ENCODE measurements at places on chromosomes 13 and 19. TPM values are rescaled to one million over a fixed set of nuclear protein-coding genes. Genes with fewer than 3 reads are reported as not detected.

The NRTN gene
- total RNA-seq: 6.7 TPM

The BRCA2 gene
- 0.55 TPM for total RNA-seq

The ZNF580 gene
- total RNA-seq: 24.0 TPM

The PET100 gene
- total RNA-seq: 25.0 TPM

The SERP2 gene
- total RNA-seq: 9.6 TPM

The DIAPH3 gene
- 1.1 TPM for total RNA-seq

The PRSS57 gene
- total RNA-seq: not detected

The GGN gene
- total RNA-seq: not detected

The LILRA1 gene
- 0.71 TPM for total RNA-seq

The SPRED3 gene
- 0.36 TPM for total RNA-seq

DNA sequence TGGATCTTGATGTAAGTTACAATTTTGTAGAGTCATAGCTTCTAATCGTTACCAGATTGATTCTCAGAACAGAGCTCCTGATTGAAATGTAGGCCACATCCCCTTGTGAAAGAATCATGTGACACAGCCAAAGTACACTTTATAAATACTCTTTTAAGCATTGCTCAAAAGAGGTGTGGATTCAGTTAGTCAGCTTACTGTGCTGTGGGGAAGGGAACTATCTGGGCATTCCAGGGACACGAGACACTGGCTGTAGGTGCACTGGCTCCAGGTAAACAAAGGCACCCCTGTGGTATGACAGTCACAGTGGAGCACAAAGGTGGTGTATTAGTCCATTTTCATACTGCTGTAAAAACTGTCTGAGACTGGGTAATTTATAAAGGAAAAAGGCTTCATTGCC, 222.8 kb downstream of the LIG4 start:
- no peak for DNase-seq
- no peaks in the 10 kb centered on the region for H3K27me3 ChIP-seq
- H3K4me3 ChIP-seq: no peak overlapping the region

DNA sequence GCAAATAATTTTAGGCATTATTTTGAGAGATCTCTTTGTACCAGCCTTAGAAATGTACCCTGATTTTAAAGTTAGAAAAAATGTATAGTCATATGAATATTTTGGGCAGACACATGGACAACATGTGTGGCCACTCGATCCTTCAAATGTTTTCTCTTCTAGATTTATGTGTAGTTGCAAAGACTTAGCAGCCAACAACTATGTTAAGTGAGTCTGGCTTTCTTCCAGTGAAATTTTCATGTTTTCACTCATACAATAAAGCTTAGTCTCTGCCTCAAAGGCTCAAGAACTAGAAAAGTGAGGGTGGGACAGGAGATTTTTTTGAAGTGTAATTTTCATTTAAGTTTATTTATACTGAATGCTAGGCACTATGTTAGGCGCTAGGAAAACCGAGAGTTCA, 207.7 kb upstream of the DACH1 start:
- no peak for DNase-seq
- H3K4me3 ChIP-seq: no peak overlapping the region
- H3K27me3 ChIP-seq: no peaks in the 10 kb centered on the region
- no peaks in the 10 kb centered on the region for H3K4me1 ChIP-seq

GRCh38 chr19:1082165-1082927, 12.8 kb downstream of the POLR2E start:
- peak overlapping the region; percentile 21 for H3K4me3 ChIP-seq
- H3K27ac ChIP-seq: no peak overlapping the region
- no peak for DNase-seq
- H3K4me1 ChIP-seq: peaks cover 5% of the 10 kb centered on the region
- H3K36me3 ChIP-seq: no peaks in the 10 kb centered on the region
- H3K27me3 ChIP-seq: peaks cover 15% of the 10 kb centered on the region

DNA sequence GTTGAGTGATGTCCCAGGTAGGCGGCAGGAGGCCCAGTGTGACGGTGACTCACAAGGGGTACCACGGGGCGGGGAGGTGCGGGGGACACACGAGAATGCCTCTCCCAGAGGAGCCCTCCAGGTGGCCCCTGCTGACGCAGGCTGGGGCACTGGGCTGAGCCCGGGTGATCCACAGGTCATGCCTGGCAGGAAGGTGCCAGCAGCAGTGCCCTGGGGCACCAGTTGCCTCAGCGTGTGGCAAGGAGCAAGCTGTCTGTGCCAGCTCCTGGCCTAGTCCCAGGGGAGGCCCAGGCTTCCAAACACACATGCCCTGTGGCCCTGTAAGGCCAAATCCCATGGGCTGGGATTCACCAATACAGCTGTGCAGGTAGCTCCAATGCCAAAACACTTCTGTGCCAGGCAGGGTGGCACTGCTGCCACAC, 28.0 kb downstream of the AKT2 start:
- no peak overlapping the region for H3K4me3 ChIP-seq
- no peak overlapping the region for H3K27ac ChIP-seq
- DNase-seq: no peak
- H3K36me3 ChIP-seq: peaks cover 49% of the 10 kb centered on the region
- H3K4me1 ChIP-seq: peaks cover 5% of the 10 kb centered on the region

DNA sequence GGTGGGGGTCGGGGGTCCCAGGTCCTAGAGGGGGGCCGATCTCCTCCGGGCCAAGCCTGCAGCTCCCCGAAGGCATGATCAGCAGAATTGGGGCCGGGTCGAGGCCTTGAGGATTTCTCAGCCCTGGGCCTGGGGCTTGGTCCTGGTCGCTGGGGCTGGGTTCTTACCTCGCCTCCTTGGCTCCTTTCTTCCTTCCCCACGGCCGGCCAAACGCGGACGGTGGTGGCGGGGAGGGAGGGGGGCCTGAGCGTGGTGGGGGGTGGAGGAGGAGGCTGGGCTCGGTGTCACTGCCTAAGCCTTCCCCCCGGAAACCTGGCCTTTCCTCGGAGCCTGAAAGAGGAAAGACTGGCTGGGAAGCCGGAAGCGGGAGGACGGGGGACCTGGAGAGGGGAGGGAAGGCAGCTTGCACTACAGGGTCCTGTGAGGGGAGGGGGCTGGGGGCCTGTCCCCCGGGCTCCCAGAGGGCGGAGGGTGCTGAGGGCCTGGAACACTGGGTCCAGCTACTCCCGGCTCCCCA, at the start of gene ZNF579:
ZNF579 (minus strand) TSS at position 221 of the 517 bp plus-strand sequence. CDS start 1,209 bp downstream, outside the sequence.
- H3K27ac ChIP-seq: peak within 1 kb of the TSS; percentile 86
- peak within 1 kb of the TSS; percentile 71 for H3K4me3 ChIP-seq
- no peaks in the 10 kb centered on the region for H3K27me3 ChIP-seq
- H3K36me3 ChIP-seq: peaks cover 19% of the 10 kb centered on the region
- peak; percentile 93 for DNase-seq

DNA sequence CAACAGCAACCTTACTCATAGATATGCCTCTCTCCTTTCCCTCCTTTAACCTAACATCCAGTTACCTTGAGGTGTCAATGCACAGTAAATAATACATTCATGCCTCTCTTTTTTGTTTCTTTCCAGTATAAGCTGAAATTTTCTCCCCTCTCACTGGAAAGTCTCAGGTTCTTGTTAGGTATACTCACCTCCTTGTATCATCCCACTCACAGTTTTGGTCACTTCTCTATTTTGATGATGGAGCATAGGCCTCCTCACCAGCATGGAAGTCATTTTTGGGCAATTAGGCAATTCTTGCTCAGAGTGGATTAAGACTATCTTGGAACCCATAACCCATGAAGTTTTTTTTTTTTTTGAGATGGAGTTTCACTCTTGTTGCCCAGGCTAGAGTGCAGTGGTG, 5.7 kb upstream of the LGALS14 start:
- H3K36me3 ChIP-seq: no peaks in the 10 kb centered on the region
- no peak for DNase-seq
- peaks cover 10% of the 10 kb centered on the region for H3K27me3 ChIP-seq
- no peak overlapping the region for H3K4me3 ChIP-seq
- H3K4me1 ChIP-seq: no peaks in the 10 kb centered on the region
- H3K27ac ChIP-seq: no peak overlapping the region

DNA sequence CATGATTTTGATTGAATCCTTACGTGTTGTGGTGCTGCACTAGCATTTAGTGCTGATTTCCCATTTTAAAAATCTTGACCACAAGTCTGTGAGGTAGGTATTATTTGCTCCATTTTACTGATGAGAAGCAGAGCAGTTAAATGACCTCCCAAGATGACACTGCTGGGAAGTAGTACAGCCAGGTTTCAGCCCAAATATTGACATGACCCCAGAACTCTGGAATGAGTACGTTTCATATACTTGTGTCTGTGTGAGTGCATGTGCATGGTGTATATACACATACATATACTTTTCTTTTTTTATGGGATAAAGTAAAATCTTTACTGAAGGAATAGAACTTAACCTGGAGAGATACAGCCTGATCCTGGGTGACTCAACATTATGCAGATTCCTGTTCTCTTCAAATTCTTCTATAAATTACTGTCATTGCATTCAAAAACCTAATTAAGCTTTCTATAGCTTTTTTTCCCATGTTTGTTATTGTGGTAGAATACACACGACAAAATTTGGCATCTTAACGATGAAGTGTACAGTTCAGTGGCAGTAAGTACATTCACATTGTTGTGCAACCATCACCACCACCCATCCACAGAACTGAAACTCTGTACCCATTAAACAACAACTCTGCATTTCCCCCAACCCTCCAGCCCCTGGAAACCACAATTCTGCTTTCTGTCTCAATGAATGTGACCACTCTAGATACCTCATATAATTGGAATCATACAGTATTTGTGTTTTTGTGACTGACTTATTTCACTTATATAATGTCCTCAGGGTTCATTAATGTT, 311.9 kb downstream of the MTUS2 start:
- no peaks in the 10 kb centered on the region for H3K27me3 ChIP-seq
- no peaks in the 10 kb centered on the region for H3K4me1 ChIP-seq
- no peaks in the 10 kb centered on the region for H3K36me3 ChIP-seq
- no peak overlapping the region for H3K27ac ChIP-seq
- H3K4me3 ChIP-seq: no peak overlapping the region

- H3K4me3 ChIP-seq: no peak overlapping the region
- no peaks in the 10 kb centered on the region for H3K4me1 ChIP-seq
- no peaks in the 10 kb centered on the region for H3K36me3 ChIP-seq
- no peak for DNase-seq
- H3K27ac ChIP-seq: no peak overlapping the region
- no peaks in the 10 kb centered on the region for H3K27me3 ChIP-seq
Measured at GRCh38 chr13:78476910-78477309, 126.4 kb downstream of the POU4F1 start.

- no peak overlapping the region for H3K4me3 ChIP-seq
- no peaks in the 10 kb centered on the region for H3K36me3 ChIP-seq
- H3K27ac ChIP-seq: no peak overlapping the region
- H3K4me1 ChIP-seq: no peaks in the 10 kb centered on the region
- DNase-seq: no peak
Measured at GRCh38 chr13:94974015-94974951, 261.9 kb upstream of the SOX21 start.

GRCh38 chr19:13089139-13089856, 13.4 kb downstream of the LYL1 start:
- H3K36me3 ChIP-seq: peaks cover 4% of the 10 kb centered on the region
- no peak overlapping the region for H3K4me3 ChIP-seq
- peaks cover 79% of the 10 kb centered on the region for H3K4me1 ChIP-seq
- peak overlapping the region; percentile 95 for H3K27ac ChIP-seq
- DNase-seq: no peak
- no peaks in the 10 kb centered on the region for H3K27me3 ChIP-seq

GRCh38 chr19:35352448-35353304, 5.0 kb downstream of the FFAR1 start:
- H3K4me3 ChIP-seq: no peak overlapping the region
- peak; percentile 81 for DNase-seq
- H3K27me3 ChIP-seq: peaks cover 7% of the 10 kb centered on the region
- H3K4me1 ChIP-seq: peaks cover under 1% of the 10 kb centered on the region

- no peak overlapping the region for H3K27ac ChIP-seq
- H3K4me1 ChIP-seq: no peaks in the 10 kb centered on the region
- DNase-seq: no peak
- H3K27me3 ChIP-seq: no peaks in the 10 kb centered on the region
- H3K36me3 ChIP-seq: peaks cover 48% of the 10 kb centered on the region
Measured at GRCh38 chr19:18141031-18141430, 11.9 kb upstream of the PIK3R2 start.

GRCh38 chr19:28932446-28932845, 280.5 kb downstream of the UQCRFS1 start:
- no peaks in the 10 kb centered on the region for H3K4me1 ChIP-seq
- DNase-seq: no peak
- no peak overlapping the region for H3K27ac ChIP-seq

- H3K27ac ChIP-seq: no peak overlapping the region
- no peaks in the 10 kb centered on the region for H3K27me3 ChIP-seq
- H3K36me3 ChIP-seq: no peaks in the 10 kb centered on the region
- no peaks in the 10 kb centered on the region for H3K4me1 ChIP-seq
- DNase-seq: no peak
Measured at GRCh38 chr13:90899416-90899815, 448.1 kb upstream of the MIR17HG start.

GRCh38 chr19:44814517-44814916, 5.6 kb downstream of the BCAM start:
- no peak overlapping the region for H3K27ac ChIP-seq
- peaks cover 5% of the 10 kb centered on the region for H3K4me1 ChIP-seq
- H3K36me3 ChIP-seq: no peaks in the 10 kb centered on the region

GRCh38 chr19:33236696-33237390, 11.2 kb upstream of the SLC7A10 start:
- H3K36me3 ChIP-seq: no peaks in the 10 kb centered on the region
- no peak overlapping the region for H3K4me3 ChIP-seq
- H3K4me1 ChIP-seq: no peaks in the 10 kb centered on the region
- no peaks in the 10 kb centered on the region for H3K27me3 ChIP-seq

DNA sequence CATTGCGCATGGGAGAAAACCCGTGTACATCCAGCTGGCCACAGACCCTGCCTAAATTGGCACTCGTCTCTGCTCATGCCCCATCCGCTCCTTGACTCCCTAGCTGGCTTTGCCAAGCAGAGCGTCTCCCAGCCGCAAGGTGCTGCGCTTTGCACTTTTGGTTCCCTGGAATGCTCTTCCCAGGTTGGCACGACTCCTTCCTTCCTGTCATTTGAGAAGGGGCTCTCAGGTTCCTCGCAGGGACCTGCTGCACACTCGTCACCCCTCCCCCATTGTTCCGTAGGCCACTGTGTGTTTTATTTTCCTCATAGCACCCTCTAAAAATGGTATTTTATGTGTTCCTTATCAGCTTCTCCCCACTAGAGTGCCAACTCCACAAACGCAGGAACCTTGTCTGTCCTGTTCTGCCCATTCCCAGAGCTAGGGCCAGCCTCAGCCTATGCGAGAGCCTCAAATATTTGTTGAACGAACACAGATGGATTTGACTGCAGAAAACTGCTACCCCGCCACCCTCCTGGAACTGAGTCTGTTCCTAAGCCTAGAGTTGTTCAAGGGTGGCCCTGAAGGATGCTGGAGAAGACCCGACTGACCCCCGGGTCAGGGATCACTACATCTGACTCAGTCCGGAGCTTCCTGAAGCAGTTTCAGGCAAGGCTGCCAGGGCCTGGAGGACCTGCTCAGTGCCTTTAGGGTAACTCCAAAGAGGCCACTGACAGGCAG, 8.4 kb upstream of the CEBPA start:
- H3K36me3 ChIP-seq: no peaks in the 10 kb centered on the region
- H3K27me3 ChIP-seq: no peaks in the 10 kb centered on the region
- no peak overlapping the region for H3K4me3 ChIP-seq
- H3K4me1 ChIP-seq: no peaks in the 10 kb centered on the region

All from sigmoid colon (tissue), 7 donors.